Stimulated activated naive CD8-positive, alpha-beta T cell treated with anti-CD3 and anti-CD28 coated beads, Interleukin-15, amount 100 ng/mL, for 72 hours (primary cell): ENCODE measurements at places on chromosomes 3 and 15.

DNA sequence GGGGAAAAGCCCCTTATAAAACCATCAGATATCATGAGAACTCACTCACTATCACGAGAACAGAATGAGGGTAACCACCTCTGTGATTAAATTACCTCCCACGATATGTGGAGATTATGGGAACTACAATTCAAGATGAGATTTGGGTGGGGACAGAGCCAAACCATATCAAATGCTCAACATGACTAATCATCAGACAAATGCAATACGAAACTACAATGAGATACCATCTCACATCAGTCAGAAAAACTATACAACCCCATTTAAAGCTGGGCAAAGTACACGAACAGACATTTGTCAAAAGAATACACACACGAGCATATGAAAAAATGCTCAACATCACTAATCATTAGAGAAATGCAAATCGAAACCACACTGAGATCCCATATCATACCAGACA, 67.7 kb downstream of the SCAPER start:
- DNase-seq: no peak

DNA sequence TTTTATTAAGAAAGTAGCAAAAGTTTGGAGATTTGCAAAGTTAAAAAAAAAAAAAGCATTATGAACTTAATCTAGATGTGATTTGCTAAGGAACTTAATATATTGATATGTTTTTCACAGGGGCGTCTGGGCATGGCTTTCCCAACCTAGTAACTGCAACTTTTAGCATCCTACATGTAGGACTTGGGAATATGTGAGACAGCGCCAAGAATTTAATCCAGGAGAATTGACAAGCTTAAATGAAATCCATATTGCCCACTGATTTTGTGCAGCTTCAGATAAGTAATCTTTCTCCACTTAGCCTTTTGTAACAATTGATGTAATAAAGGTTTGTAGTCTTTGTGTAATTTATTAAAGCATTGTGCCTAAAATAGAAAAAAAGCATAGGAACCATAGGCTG, 982 bp upstream of the GABPB1 start:
- no peak for DNase-seq

- DNase-seq: peak; percentile 69
Measured at GRCh38 chr3:172522871-172523818, at the start of gene TNFSF10. TSS of gene TNFSF10 (minus strand) at chr3:172523430. CDS start at chr3:172523384, 46 bp downstream.

- no peak for DNase-seq
Measured at GRCh38 chr3:30597131-30597768, 9.2 kb upstream of the TGFBR2 start.

DNA sequence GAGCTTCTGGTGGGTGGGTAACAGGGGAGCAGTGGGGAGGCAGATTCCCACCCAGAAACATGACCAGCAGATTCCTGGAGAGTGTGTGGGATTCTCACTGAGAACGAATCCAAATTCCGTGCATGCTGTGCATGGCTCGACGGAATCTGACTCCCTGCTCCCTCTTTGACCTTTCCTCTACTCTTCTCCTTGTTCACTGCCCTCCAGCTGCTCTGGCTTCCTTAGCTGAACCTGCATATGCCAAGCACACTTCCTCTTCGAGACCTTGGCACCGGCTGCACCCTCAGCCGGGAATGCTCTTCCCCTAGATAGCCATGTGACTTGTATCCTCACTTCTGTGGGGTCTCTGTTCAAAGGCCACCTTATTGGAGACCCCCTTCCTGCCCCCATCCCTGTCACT, 6.3 kb downstream of the INSYN1 start:
- DNase-seq: no peak

DNA sequence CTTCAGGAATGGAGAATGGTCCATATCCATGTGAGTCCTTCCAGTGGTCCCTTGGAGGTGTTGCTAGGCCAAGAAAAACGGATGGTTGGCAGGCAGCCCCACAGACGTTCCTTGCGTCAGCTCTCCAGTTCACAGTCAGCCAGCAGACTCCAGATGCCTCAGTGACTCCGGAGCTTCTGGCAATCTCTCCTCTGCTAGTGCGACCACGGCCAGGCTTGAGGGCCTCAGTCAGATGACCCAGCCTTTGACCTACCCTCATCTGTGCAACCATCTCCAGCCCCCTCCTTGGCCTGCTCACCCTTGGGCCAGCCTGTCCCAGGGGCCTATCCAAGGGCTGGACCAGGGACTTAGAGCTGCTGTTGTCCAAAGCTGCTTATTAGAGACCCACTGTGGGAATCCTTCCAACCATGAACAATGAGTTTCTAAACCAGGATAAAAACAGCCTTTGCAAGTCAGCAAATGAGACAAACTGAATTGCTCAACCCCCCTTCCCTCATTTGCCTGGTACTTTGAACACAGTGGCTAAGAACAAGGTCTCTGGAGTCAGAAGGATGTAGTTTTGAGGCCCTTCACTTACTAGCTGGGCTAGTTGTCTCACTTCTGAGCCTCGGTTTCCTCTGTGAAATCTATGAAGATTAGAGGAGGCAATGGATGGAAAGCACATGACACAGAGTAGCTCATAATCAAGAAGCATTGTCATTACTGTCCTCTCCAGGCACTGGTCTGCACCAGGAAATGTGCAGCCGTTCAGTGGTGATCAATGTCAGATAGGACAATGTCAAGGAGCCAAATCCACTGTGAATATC, 44.8 kb downstream of the ANP32A start:
- DNase-seq: no peak

DNA sequence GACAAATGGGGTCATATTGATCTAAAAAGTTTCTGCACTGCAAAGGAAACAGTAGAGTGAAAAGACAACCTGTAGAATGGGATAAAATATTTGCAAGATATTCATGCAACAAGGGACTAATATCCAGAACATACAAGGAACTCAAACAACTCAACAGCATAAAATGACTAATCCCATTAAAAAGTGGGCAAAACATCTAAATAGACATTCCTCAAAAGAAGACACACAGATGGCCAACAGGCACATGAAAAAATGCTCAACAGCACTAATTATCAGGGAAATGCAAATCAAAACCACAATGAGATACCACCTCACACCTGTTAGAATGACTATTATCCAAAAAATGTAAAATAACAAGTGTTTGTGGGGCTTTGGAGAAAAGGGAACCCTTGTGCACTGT, 8.8 kb downstream of the SLC12A8 start:
- DNase-seq: no peak

DNA sequence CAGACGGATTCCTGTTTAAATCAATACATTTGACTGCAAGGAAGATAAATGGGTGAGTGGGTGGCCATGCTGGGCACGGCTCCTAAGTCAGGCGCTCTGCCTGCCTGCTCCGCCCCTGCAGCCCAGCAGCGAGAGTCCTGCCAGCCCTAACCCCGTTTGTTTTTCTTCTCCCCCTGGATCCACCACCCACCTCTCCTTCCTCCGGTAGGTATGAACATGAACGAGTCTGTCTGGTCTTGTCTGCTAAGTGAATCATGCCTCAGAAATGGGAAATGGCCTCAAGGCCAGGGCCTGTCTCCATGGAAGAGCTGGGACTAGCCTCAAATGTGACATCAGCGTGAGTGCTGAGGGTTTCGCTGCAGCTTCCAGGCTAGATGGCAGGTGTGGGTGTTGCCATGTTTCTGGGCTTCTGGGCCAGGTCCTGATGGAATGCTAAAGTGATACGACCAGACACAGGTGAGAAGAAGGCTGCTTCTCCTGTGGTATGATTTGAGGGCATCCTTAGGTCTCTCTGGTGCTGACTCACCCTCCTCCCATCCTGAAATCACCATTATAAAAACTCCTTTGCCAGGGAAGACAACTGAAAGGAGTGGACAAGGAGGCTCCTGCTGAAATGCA, 5.6 kb upstream of the FEM1B start:
- no peak for DNase-seq

DNA sequence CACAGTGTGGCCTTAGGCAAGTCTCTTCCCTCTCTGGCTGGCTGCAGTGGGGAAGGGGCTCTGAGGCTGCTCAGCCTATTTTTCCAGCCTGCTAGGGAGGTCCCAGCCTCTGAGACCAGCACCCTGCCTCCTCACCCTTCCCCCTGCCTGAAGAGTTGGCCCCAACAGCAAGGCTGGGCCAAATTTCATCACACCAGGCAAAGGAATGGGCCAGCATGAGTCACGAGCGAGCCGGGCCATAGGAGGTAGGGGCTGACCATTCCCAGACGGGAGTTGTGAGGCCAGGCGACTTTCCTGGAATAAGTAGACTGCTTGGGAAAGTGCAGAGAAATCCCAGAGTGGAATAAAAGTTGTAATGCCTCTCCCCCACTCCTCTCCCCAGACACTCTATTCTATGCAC, 5.7 kb upstream of the FBLN2 start:
- DNase-seq: no peak
